ENCODE measurements at places on chromosomes 13 and 19.

DNA sequence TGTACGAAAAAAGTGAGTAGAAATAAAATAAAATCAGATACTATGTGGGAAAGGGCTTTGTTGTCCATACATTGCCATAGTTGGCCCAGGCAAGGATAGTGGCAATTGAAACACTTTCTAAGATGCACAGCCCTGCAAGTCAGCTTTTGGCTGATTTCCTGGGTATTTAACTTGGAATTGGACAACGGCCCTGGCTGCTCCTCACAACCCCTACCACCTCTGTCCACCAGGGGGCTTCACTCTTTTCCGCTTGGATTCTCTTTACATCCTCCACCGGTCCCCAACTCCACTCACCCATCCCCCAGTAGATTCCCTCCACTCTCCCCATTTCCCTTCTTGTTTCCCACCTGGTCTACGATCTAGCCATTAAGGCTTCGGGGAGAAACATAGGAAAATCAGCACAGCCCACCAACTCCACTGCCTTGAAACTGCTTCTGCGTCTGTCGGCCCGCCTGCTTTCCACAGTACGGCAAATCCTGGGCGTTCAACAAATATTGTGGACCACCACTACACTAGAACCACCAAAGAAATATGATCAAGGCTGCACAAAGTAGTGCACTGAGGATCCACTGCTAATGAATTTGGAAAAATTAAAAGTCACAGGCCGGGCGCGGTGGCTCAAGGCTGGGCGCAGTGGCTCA, 48.6 kb upstream of the GTF3A start:
- DNase-seq, result peak; percentile 78

GRCh38 chr19:4988770-4989251, 19.9 kb downstream of the KDM4B start:
- DNase-seq, result no peak

DNA sequence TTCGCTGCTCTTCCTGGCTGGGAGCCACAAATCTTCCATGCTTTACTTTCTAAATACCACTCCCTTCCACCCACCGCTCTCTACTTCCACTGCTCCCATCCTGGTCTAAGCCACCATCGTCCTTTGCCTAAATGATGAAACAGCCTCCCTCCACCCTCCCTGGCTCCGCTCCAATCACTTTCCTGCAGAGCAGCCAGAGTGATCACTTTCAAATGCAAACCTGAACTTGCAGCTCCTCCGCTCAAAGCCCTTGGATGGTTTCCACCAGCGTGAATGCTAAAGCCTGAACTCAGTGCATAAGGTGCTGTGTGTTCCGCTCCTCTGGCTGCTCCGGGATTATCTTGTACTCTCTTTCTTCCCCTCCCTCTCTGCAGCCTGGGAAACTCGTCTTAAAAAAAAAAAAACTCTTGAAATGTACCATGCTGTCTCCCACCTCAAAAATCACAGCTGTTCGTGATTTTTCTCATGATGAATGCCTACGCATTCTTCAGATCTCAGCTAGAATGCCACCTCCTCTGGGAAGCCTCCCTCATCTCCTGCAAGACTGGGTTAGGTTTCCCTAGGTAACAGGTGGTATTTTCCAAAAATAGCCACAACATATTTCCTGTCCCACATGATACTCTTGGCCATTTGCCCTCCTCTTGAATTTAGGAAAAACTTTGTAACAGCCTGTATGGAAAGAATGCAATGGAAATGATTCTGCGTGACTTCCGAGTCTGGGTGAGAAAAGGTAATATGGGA, 3.7 kb upstream of the SIN3B start:
- no peak for DNase-seq

- DNase-seq, result no peak
These were observed 142.3 kb downstream of the OLFM4 start for GRCh38 chr13:53170910-53171309.

DNA sequence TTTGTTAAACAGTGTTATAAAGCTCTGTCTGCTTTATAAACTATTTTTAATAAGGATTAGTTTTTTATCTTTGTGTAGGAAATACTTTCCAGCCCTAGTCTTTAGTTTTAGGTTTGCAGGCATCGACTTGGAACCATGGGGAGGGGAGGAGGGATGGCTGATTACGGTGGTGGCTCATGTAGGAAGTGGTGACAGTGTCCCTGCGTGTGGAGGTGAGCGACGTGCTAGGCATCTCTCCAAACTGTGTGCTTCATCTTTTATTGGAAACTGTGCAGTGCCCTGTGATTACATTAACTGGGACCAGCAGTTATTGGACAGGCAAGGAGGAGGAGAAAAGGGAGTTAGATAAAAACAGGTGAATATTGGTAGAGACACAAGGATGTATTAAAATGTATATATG, 203.8 kb downstream of the ATP8A2 start:
- no peak for DNase-seq

DNA sequence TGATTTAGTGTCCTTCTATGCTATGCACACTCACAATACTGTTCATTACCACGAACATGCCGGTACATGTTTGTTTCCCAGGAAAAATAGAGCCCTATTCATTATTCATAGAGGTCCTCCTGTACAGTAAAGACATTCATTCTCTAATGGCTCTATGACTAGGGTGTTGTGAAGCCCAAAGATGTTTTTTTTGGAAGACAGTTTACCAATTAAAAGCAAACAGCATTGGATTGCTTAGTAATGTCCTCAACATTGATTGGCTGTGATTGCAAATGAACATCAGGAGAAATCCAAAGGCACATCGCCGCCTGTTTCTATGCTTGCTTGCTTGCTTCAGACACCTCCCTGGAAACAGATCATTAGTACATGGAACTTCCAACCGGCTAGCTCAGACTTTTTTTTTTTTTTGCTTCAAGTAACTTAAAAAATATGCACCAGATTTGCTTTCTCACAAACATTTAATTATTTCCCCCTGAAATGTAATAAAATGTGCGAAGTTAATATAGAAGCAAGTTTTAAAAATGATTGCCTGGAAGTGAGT, 8.8 kb upstream of the GPC6 start:
- no peak for DNase-seq
